Activated naive CD4-positive, alpha-beta T cell (primary cell): ENCODE measurements at places on chromosomes 16 and 17.

- no peak for DNase-seq
Measured at GRCh38 chr16:86034421-86034919, 135.5 kb downstream of the IRF8 start.

DNA sequence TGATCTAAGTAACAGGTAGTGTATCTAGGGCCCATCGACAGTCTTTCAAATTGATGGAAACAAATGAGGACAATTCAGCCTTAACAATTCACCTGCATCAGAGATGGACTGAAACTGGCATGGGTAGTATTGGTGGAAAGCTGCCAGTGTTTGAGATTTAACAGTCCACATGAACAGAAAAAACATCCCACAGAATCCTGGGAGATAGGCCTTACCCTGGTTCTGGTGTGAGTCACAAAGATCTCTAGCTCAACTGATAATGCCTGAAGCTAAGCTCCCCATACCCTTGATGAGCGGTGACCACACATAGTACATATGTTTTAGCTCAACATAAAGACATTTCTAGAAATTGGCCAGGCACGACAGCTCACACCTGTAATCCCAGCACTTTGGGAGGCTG, 21.9 kb downstream of the CRK start:
- no peak for DNase-seq

DNA sequence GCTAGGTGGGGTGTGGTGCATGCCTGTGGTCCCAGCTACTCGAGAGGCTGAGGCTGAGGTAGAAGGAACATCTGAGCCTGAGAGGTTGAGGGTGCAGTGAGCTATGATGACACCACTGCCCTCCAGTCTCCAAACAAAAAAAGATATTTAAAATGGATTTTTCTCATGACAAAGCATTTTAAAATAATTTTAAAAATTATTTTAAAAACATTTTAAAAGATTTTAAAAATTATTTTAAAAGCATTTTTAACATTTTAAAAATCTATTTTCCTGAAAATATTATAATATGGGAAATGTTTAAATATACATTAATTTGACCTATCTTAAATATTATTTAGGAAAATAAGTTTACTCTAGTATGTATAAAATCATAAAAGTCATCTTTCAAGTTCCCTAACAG, 26.8 kb downstream of the MED13 start:
- no peak for DNase-seq

GRCh38 chr17:45409659-45410076, 23.0 kb downstream of the ARHGAP27 start:
- DNase-seq = no peak

DNA sequence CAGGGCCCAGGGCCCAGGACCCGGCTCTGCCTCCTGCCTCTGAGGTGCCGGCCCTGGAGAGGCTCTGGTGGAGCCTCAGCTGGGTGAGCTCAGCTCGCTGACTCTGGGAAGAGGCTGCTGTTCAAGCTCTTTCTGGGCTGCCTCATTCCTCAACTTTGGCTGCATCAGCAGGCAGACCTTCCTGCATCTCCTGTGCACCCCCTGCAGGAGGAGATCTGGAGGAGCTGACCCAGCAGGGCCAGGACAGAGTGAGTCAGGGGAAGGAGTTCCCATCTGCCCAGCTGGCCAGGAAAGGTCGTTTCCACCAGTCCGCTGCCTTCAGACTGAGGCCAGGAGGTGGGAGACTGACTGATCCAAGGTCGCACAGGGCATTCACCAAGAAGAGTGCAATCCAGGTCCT, 10.7 kb downstream of the CRHR1 start:
- no peak for DNase-seq

DNA sequence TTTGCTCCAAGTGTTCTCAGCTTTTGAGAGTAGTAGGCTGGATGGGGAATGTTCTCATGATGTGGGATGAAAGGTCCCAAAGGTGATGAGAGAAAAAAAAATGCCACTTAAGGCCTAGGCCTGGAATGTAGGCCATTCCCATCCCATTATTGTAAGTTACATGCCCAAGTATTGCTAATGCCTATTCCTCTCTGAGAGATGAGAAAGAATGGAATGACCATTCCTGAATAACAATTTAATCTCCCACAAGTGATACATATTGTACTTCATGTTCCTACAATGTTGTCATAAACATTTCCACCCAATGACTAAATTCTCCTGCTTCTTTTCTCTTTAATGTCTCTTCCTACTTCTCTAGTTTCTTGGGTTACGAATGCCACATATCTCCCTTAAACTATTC, 102.8 kb upstream of the KCNJ16 start:
- DNase-seq = no peak

DNA sequence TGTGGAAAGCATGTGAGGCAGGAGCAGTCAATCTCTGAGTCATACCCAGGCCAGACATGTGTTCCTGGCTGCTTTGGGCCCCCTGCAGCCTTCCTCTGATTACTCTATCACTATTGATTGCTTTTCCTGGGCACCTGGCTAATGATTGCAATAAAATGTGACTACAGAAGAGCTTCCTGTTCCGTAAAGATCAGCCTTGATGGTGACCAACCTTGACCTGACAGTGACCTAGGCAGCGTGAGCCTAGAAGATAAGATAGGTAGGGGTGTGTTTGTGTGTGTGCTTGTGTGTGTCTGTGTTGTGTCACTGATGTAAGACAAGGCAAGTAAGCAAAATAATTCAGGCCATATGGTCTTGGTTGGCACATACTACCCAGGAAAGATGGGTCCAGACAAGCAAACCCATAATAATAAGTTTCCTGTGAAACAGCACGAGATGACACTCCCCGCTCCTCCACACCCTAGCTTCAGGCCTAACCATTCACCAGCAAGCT, 367.7 kb upstream of the CDH11 start:
- no peak for DNase-seq

- DNase-seq = no peak
Measured at GRCh38 chr16:64410306-64410705, 711.6 kb downstream of the CDH11 start.

DNA sequence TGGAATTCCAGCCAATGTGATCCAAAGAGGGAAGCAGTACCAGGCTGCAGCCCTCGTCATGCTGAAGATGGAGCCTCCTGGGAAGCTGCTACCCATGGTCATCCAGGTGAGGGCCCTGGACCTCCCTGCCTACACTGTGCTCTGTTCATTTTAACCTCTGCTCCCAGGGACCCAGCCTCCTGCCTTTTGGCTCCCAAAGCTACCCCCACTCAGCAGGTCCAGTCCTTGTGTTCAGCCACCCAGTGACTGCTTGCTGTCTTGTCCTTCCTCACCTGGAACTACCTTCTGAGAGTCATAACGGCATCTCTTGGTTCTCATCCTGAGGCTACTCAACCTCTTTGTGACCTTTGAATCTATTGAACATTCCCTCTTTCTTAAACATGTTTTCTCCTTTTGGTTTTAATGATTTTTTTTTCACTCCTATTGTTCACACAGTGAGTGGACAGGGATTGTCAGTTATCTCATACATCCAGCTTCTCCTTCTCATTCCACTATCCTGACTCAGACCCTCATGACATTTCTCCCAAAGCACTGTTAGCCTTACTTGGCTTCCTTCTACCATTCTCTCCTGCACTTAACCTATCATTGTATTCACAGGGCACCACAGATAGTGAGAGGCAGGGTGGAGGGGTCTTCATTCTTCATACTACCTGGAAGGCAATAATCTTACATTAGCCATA, 53.3 kb downstream of the GOSR1 start:
- no peak for DNase-seq
